Tibial nerve (tissue), 4 donors: ENCODE measurements at places on chromosomes 3 and 15. TPM values are rescaled to one million over a fixed set of nuclear protein-coding genes. Genes with fewer than 3 reads are reported as not detected.

C3orf22 gene
- total RNA-seq, result not detected

DNA sequence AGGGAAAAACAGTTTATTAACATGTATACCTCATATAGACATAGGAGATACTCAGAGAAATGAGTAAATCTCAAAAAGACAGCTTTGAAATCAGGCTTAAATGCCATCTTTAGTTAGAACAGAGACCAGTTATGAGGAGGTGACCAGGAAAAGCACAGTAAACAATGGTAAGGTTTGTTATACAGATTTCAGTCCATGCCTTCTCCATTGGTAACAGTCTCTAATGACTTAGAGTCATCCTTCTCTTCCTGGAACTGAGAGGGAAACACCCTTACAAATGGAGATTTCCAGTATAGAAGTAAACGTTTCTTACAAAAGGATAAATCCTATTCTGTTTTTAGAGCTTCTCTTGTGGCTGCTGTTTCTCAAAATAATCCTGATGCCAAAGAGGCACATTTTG, 476.3 kb upstream of the NAALADL2 start:
- no peaks in the 10 kb centered on the region for H3K27me3 ChIP-seq
- H3K27ac ChIP-seq, result no peak overlapping the region
- no peaks in the 10 kb centered on the region for H3K36me3 ChIP-seq
- no peaks in the 10 kb centered on the region for H3K4me1 ChIP-seq
- no peak for DNase-seq

DNA sequence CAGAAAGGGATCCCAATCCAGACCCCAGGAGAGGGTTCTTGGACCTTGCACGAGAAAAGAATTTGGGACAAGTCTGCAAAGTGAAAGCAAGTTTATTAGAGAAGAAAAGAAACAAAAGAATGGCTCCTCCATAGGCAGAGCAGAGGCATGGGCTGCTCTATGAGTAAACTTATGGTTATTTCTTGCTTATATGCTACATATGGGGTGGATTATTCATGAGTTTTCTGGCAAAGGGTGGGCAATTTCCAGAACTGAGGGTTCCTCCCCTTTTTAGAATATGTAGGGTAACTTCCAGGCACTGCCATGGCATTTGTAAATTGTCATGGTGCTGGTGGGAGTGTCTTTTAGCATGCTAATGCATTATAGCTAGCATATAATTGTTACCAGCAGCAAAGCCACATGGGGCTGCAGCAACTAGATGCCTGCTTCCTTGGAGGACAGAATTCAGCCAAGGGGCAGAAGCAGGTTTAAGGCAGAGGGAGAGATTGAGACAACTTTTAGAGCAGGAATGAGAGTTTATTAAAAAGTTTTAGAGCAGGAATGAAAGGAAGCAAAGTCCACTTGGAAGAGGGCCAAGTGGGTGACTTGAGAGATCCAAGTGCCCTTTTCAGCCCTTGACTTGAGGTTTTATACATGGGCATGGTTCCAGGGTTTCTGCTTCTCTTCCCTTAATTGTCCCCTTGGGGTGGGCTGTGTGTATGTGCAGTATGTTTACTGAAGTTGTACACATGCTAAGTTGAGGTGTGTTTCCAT, 41.3 kb downstream of the METTL6 start:
- H3K4me3 ChIP-seq, result no peak overlapping the region
- H3K36me3 ChIP-seq, result no peaks in the 10 kb centered on the region
- no peak for DNase-seq
- H3K27ac ChIP-seq, result no peak overlapping the region

TF gene
- 1.4 TPM for total RNA-seq
